ENCODE measurements at places on chromosomes 5 and 9. TPM values are rescaled to one million over a fixed set of nuclear protein-coding genes. Genes with fewer than 3 reads are reported as not detected.

NUTM2G gene
- not detected for total RNA-seq

DNA sequence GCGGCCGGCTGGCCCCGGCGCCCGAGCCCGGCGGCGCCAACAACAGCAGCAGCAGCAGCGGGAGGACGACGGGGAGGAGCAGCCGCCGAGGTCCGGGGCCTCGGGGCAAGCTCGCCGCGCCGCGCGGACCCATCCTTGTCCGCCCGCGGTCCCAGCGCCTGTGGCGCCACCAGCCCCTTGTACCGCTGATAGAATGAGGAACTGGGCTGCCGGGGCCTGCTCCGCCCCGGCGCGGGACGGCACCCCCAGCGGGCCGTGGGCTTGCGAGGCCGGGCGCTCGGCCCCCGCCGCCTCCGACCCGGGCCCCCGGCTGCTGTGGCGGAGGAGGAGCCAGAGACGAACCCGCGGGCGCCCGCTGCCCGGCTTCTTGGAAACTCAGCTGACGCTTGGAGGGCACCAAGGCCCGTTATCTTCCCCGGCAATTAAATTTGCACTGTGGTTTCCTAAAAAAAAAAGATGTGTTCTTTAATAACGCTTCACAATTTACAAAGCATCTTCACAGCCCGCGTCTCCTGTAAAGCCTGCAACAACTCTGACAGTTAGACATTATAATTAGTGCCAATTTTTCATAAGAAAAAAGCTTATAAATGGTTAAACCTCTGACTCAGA lies at the start of gene ARSB:
ARSB (minus strand) TSS at position 195 of the 609 bp plus-strand sequence; CDS start at position 133, 62 bp downstream.
- no peak for DNase-seq

GRCh38 chr5:27093279-27093678 lies 54.9 kb upstream of the CDH9 start:
- no peak for DNase-seq

DNA sequence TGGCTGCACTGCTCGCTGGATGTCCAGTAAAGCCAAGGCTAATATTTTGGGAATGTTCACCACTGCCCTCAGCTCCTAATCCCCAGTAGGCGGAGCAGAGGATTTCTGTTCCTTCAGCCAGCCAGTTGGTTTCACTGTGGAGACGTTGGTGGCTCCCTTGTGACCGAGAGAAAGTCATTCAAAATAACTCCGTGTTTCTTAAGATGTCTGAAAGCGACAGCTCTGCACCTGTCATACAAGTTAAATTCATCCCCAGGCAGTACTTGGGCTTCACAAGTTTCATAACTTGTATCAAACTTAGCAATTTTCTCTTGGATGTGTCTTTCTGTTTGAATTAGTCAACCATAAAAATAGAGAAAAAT lies 382 bp upstream of the CDKN2B start:
- DNase-seq, result no peak

- DNase-seq, result peak; percentile 72
Observed at GRCh38 chr5:31819926-31820516, 181.1 kb downstream of the PDZD2 start.

GRCh38 chr9:111871499-111871855 lies 25.1 kb upstream of the UGCG start:
- no peak for DNase-seq
